ENCODE measurements at places on chromosomes 5 and 9.

- DNase-seq = no peak
These were observed 601 bp downstream of the ERGIC1 start for GRCh38 chr5:172834415-172835289.

- DNase-seq = no peak
These were observed 279.2 kb downstream of the COX7C start for GRCh38 chr5:86896916-86897315.

GRCh38 chr5:158744680-158745079, 355.0 kb downstream of the EBF1 start:
- DNase-seq = no peak

DNA sequence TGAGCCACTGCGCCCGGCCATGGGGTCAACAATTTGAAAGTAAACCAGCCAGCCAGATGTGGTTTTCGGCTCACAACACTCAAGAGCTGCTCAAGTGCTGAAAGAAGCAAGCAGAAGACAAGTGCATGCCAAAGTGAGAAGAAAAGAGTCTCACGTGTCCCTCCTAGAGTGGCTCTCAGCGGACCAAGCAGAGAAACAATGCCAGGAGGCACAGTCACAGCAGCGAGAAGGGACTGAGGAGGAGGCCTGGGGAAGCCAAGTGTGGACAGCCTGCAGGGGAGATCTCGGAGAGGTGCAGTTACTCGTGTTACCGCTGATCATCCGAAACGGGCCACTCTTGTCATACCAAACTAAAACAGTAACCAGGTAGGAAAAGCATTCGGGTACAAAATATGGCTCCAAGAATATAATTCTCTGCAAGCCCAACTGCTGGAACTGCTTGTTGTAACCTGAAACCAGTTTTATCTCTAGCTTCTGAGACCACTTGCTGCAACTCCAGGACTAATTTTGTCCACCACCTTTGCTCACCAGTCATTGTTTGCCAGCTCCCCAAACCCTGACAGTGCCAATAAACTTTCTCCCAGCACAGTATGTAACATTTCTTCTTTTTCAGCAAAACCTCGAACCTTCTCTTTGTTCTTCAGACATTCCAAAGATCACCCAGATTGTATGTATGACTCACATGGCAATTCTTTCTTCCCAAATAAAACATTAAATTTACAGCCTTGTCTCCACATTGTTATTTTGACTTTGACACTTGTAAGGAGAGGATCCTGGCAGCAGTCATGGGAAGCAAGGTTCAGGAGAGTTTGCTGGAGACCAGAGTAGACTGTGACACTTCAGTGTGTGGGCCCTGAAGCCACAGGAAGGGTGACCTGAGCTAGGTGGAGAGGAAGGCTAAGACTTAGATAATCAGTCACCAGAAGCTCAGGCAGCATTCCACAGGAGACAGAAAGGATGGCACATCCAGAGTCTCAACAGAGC, 6.3 kb downstream of the SLC35D2 start:
- no peak for DNase-seq

GRCh38 chr5:170372971-170373370, 16.2 kb downstream of the KCNMB1 start:
- no peak for DNase-seq

DNA sequence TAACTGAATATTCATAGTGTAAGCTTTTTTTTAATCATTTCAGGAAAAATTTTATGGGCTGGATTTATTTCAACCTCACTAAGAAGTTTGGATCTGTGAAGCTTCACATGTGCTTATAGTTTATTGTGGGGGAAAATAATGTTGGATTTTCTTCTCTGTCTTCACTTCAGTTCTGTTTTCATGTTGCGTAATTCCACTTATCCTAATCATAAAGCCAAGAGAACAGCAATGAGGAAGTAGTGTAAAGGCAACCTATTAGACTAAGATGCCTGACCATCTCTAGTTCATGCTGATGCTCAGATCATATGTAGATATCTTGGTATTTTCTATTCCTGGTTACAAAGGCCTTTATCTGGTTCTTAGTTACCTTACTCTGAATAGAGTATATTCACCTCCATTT, 50.0 kb downstream of the CD180 start:
- DNase-seq = no peak

GRCh38 chr5:36438765-36439561, 137.3 kb upstream of the RANBP3L start:
- no peak for DNase-seq

- no peak for DNase-seq
These were observed 5.0 kb upstream of the RNF44 start for GRCh38 chr5:176542135-176542595.

DNA sequence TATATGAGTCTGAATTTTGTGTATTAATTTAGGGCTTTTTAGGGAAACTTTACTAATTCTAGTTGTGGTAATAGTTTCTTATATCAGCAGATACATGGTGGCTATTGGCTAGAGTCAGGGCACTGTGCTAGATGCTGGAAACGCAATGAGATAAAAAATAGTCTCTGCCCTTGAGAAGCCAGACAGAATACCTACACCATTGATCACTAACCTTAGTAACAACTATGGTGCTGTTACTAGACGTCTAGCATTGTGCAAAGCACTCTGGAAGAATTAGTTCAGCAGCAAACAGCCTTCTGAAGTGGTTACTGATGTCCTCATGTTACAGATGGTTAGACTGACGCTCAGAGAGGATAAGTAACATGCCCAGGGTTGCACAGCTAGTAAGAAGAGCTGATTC, 61.8 kb downstream of the GDA start:
- DNase-seq = no peak

DNA sequence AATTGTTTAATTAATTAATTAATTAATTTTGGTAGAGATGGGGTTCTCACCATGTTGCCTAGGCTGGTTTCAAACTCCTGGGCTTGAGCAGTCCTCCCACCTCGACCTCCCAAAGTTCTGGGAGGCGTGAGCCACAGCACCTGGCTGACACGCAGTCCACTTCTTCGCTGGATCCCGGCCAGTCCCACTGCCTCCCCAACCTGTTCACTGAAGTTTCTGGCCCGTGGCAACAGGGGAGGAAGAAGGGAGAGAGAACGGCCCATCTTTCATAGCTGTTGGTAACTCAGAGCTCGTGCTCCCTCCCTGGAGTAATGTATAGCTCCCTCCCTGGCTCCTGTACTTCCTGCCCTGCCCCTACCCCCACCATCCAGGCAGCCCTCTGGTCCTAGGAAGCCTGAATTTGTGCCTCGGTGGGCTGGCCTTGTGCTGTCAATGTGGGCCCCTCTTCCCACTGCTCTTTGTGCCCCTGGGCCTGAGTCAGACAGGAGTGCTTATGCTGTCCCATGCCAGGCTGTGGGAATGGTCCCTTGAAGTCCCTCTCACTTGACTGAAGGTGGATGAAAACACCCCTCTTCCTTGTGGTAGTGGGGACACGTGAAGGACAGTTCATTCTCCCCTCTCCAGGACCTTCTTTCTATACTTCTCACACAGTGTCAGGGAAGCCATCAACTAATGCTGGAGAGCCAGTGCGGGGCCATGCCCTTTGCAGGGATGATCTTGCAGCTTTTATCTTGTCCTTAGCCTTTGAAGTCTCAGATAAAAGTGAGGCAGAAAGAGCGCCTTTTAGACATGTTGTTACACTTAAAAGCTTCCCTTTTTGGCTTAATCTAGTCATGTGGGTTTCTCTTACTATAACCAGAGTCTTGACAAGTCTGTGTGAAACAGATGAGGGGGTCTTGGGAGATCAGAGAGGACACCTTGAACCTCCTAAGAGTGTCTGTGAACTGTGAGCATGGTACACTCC, 38.1 kb downstream of the ANGPTL2 start:
- no peak for DNase-seq

DNA sequence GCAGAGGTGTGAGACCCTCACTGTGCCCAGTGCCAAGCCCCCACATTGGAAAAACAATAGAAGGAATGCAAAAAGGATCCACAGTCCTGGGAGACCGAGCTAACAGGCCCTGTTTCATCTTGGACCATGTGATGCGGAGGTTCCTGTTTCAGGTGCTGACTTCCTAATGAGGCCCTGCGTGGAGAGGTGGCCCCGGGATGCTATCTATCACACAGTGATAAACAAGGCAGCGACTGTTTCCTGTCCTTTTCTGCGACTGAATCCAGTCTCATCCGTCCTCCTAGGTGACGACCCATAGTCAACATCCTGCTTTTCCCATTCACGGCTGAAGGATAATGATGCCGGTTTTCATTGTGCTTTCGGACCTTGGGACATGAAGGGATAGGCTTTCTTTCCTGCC, 56.4 kb upstream of the BOD1 start:
- DNase-seq = no peak

DNA sequence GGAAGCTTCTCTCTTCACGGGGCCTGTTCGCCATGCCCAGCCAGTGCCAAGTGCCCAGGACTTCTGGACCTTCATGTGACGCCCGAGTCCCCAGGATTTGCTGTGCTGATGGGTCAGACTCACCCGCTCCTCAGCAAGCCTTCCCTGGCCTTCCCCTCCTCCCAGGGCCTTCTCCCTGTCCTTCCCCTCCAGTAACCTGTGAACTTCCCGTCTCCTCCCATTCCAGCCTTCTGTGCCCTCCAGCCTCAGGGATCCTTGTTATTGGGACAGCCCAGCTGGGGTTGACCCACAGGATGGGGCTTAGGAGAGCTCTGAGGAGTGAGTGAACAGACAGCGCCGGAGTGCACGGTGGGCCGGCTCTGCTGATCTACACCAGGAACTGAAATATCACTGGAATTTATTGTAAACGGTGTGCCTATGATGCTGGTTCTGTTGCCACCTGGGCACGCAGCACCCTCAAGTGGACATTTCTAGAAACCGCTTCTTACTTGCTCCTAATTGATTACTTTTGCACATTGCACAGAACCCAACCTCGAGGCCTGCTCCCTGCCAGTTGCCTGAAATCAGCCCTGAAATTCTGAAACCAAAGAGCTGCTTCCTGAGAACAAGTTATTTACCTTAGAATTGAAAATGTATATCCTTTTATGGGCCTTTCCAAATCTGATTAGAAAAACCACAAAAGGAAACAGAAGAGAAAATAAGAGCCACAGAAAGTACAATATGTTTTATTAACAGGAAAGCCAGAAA, 1.5 kb downstream of the SPAAR start:
- no peak for DNase-seq

DNA sequence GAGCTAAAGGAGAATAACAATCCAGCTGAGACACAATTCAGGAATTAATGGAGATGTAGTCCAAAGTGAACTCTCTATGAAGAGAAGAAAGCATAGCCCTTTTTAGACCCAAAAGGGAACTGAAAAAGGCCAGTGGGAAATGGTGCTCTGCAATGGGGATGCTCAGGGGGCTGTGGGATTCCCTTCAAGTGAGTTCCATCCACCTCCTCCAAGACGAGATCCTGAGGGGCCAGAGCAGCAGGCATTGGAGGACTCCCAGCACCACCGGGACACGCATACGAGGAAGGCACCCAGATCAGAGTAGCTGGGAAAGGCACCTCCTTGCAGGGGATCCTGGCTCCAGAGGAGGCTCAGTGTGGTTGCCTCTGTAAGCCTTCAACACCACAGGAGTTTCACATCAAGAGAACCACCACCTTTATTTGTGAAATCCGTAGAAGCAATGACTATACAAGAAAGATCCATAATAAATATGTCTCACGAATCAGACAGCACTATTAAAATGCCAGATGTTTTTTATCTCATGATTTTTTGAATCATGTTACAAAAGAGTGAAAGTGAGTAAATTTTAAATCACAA, 288.2 kb downstream of the MED10 start:
- DNase-seq = no peak

DNA sequence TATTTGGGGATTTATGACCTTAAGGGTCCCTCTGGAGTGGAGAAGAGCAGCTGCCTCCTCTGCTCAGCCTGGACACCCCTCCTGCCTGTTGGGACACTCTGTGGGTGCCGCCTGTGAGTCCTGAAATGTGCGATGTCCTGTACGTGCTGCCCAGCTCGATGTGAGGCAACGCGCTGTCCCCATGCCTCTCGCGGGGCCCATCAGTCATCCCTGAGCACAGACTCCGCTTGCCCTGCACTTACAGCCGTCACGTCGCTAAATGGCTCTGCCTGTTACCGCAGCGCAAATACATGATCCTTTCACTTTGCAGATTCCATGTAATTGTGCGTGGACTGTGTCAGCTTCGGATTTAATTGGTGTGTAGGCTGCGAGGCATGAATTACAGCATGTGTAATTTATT, 27.1 kb downstream of the IRX4 start:
- no peak for DNase-seq

DNA sequence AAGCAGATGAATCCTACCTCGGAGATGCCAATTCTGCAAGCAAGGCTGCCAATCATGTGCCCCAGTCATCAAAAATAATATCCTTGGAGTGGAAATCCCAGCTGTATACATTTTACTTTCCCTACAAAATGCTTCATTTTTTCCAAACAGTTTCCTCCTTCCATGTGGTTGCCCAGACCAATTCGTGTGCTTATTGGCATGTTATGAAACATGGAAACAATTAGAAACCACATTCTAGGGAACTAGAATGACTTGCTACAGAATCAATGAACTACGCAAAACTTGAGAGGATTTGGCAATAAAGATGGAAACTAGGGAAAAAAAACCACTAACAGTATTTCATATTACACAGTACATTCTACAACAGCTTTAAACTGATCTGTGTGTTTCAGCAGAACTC, 584.5 kb upstream of the DMAC1 start:
- DNase-seq = no peak

DNA sequence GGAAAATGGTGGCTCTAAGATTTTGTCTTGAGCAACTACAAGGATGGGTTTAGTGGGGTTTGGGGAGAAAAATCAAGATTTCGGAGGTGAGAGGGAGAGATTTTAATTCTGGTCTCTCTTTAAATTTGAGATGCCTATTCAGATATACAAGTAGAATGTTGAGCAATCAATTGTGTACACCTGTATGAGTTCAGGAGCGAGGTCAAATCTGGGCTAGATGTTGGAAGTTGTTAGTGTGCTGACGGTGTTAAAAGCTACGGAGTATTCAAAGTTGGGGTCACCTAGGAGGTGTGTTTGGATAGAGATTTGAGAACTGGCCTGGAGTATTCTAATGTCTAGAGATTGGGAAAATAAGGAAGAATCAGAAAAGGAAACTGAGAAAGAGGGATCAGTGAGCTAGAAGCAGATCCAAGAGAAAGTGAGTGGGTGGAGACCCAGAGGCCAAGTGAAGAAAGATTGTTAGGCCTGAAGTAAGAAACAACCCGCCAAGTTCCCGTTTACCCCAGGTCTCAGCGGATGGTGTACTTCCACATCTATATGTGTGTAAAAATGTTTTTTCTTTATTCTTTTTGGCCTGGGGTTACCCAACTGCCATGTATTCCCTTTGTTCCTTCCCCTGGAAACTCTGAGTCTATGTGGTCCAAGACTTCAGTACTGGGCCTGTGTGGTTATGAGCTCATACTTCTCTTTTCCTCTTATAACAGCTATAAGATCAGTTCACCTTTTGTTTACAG, 11.9 kb upstream of the ARHGAP26 start:
- no peak for DNase-seq

GRCh38 chr5:155140646-155141045, 127.1 kb downstream of the KIF4B start:
- DNase-seq = no peak

GRCh38 chr5:146791471-146791870, 87.1 kb downstream of the PPP2R2B start:
- DNase-seq = no peak
